Activated naive CD4-positive, alpha-beta T cell treated with anti-CD3 and anti-CD28 coated beads for 36 hours (primary cell): ENCODE measurements at places on chromosomes 2 and 18.
A peak's percentile ranks its signal among the peaks of the same experiment; 100 is the strongest.

- no peaks in the 10 kb centered on the region for H3K27me3 ChIP-seq
- no peaks in the 10 kb centered on the region for H3K36me3 ChIP-seq
- H3K27ac ChIP-seq: no peak overlapping the region
- DNase-seq: no peak
- no peak overlapping the region for H3K4me3 ChIP-seq
Measured at GRCh38 chr2:96700086-96700485, 39.8 kb downstream of the LMAN2L start.

- H3K27ac ChIP-seq: no peak overlapping the region
- H3K36me3 ChIP-seq: no peaks in the 10 kb centered on the region
- H3K27me3 ChIP-seq: peaks cover 4% of the 10 kb centered on the region
- no peak for DNase-seq
- H3K4me3 ChIP-seq: no peak overlapping the region
Measured at GRCh38 chr2:122132147-122132691, 376.8 kb downstream of the TSN start.

- H3K27ac ChIP-seq: no peak overlapping the region
- DNase-seq: no peak
- H3K4me1 ChIP-seq: no peaks in the 10 kb centered on the region
- no peaks in the 10 kb centered on the region for H3K36me3 ChIP-seq
- no peak overlapping the region for H3K4me3 ChIP-seq
Measured at GRCh38 chr2:10004836-10005235, 38.5 kb upstream of the KLF11 start.

DNA sequence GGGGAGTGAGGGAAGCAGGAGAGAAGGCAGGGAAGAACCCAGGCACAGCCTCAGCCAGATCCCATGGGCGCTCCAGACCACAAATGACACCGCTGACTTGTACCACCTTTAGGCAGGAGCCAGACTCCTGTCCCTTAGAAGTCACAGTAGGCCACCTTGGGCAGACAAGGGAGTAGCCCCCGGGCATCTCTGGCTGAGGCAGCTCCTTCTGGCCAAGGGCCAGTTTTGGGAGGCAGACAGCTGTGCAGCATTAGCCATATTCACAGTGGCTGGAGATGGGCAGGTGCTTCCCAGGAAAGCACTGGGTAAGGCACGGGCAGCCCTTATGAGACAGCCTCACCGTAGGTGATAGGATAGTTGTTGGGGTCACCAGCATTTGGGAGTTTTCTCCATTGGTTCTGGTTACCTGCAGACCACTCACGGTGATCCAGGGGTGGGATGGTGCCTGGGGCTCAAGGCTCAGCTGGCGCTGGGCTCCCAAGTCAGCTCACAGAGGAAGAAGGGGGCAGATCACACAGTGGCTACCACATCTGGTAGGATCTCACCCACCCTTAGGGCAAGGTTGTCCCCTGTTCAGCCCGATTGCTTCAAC lies 2.1 kb downstream of the ASTL start:
- no peaks in the 10 kb centered on the region for H3K27me3 ChIP-seq
- H3K4me3 ChIP-seq: no peak overlapping the region
- H3K27ac ChIP-seq: no peak overlapping the region

- DNase-seq: no peak
- H3K4me3 ChIP-seq: no peak overlapping the region
- H3K27me3 ChIP-seq: no peaks in the 10 kb centered on the region
- H3K4me1 ChIP-seq: no peaks in the 10 kb centered on the region
Measured at GRCh38 chr2:100269889-100270288, 52.4 kb downstream of the LONRF2 start.

DNA sequence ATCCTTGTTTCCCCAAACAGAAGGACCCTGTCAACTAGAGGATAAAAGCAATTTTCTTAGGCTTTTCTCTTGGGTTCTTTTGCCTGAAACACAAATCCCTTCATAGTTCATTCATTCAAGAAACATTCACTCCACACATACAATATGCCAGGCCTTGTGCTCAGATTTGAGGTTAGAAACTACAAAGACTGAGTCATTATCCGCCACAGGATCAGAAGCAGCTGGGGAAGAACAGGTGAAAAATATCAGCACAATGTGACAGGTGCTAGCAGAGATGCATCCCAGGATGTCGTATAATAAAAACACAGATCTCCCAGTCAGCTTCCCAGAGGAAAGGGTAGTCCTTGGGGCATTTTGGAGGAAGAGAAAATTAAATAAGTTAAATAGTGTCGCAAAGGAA lies 172.4 kb downstream of the LRATD1 start:
- H3K27ac ChIP-seq: no peak overlapping the region
- DNase-seq: no peak
- H3K4me3 ChIP-seq: no peak overlapping the region
- no peaks in the 10 kb centered on the region for H3K27me3 ChIP-seq
- H3K4me1 ChIP-seq: no peaks in the 10 kb centered on the region

GRCh38 chr2:127700527-127701192 lies 637 bp upstream of the SFT2D3 start:
- H3K4me3 ChIP-seq: peak overlapping the region; percentile 88
- H3K4me1 ChIP-seq: peaks cover 38% of the 10 kb centered on the region
- H3K27ac ChIP-seq: peak overlapping the region; percentile 95
- peaks cover 27% of the 10 kb centered on the region for H3K36me3 ChIP-seq
- peak; percentile 6 for DNase-seq

DNA sequence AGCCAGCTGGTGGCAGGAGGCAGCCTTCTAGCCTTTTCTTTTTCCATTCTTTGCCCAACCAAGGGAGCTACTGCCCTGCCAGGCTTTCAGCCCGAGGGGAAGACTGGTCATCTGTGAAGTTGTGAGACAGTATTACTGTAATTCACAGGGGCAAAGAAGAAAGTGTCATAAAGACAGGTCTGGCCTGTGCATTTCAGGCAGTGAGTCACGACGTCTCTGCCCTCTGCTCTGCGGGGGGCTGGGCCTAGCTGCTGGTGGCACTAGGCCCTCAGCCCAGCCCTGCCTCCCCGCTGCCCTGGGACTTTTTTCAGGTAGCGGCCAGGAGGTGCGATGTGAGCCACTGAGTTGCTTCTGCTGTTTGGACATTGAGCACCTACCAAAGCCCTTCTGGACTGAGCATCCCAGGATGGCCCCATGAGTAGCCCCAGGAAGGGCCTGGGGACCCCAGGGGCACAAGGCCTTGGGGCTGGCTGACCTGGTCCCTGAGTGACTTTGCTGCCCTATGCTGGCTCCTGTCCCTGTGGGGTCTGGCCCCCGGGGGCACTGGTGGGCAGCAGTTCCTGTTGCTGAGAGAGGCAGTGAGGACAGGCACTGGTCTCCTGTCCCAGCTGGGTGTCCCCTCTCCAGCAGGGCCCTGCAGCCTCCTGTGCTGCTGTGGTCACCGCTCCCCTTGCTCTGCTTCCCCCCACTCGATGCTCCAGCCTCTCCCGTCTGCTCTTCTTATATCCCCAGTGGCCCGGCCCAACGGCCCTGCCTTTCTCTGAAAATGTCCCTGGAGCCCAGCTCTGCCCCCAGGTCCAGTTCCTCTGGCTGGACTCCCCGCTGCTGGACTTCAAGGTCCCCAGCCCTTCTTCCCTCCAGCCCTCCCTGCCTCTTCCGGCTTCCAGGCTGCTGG lies 7.0 kb downstream of the INHBB start:
- DNase-seq: no peak
- H3K4me1 ChIP-seq: no peaks in the 10 kb centered on the region
- peaks cover 21% of the 10 kb centered on the region for H3K27me3 ChIP-seq
- H3K4me3 ChIP-seq: no peak overlapping the region
- H3K36me3 ChIP-seq: no peaks in the 10 kb centered on the region

- no peaks in the 10 kb centered on the region for H3K27me3 ChIP-seq
- no peak overlapping the region for H3K4me3 ChIP-seq
- no peaks in the 10 kb centered on the region for H3K36me3 ChIP-seq
- DNase-seq: no peak
- H3K4me1 ChIP-seq: no peaks in the 10 kb centered on the region
Measured at GRCh38 chr18:35182151-35182550, 58.7 kb upstream of the ZNF397 start.

DNA sequence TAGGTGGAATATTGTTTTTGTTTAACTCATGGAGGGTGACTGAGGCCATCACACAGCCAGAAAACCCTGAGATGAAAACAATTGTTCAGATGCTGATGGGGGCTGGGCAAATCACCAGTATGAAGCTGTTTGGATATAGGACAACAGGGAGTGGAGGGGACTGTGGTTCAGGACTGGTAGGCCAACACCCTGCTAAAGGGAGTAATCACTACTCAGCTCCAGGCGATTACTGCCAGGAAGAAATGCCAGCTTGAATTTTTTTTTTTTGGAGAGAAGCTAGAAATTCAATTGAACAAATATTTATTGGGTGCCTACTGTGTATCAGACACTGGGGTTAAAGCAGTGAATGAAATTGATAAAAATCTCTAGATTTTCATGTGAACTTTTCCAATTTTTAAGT lies 37.4 kb downstream of the TNP1 start:
- no peak for DNase-seq
- peaks cover 3% of the 10 kb centered on the region for H3K27me3 ChIP-seq
- H3K4me3 ChIP-seq: no peak overlapping the region
- no peaks in the 10 kb centered on the region for H3K36me3 ChIP-seq

- no peak for DNase-seq
- no peaks in the 10 kb centered on the region for H3K27me3 ChIP-seq
- H3K27ac ChIP-seq: no peak overlapping the region
Measured at GRCh38 chr2:151775057-151775740, 40.9 kb upstream of the NEB start.

GRCh38 chr2:132441051-132441450 lies 24.4 kb downstream of the GPR39 start:
- H3K4me1 ChIP-seq: no peaks in the 10 kb centered on the region
- H3K27ac ChIP-seq: no peak overlapping the region
- no peaks in the 10 kb centered on the region for H3K36me3 ChIP-seq
- DNase-seq: no peak

DNA sequence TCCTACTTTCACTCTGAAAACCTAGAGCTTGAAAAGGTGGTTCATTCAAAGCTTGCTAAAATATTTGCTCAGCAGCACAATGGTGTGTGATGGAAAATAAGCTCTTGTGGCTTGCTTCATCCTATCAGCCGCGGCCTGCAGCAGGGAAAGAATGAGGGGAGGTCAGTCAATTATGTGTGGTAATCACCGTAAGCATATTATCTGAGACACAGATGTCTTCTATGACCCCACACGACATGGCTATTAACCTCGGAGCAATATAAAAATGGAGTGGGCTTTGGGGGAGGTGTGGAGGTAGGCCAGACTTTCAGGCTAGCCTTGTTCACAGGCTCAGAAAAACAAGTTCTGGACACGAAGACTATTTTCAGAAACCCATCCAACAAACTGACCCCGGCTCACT lies 98.4 kb upstream of the SIX3 start:
- no peak for DNase-seq
- H3K27me3 ChIP-seq: peaks cover 9% of the 10 kb centered on the region
- no peaks in the 10 kb centered on the region for H3K36me3 ChIP-seq
- no peak overlapping the region for H3K27ac ChIP-seq
- H3K4me3 ChIP-seq: no peak overlapping the region

DNA sequence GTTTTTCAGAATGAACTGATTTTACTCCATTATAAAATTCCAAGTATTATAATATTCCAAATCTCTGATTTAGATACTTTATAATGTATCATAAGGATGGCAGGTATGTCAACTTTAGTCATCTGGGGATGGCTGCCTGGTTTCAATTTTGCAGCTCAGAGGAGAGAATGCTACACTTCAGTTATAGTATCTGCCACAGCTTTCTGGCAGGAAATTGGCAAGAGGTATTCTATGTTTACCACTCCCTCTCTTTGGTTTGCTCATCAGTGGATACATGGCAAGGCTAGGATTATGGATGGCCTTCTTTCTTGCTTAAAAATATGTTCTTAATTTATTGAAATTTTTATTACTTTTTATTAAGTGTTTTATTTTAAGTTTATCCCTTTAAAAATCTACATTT lies 67.0 kb upstream of the TNFRSF11A start:
- DNase-seq: no peak
- peaks cover 24% of the 10 kb centered on the region for H3K36me3 ChIP-seq
- no peaks in the 10 kb centered on the region for H3K4me1 ChIP-seq

DNA sequence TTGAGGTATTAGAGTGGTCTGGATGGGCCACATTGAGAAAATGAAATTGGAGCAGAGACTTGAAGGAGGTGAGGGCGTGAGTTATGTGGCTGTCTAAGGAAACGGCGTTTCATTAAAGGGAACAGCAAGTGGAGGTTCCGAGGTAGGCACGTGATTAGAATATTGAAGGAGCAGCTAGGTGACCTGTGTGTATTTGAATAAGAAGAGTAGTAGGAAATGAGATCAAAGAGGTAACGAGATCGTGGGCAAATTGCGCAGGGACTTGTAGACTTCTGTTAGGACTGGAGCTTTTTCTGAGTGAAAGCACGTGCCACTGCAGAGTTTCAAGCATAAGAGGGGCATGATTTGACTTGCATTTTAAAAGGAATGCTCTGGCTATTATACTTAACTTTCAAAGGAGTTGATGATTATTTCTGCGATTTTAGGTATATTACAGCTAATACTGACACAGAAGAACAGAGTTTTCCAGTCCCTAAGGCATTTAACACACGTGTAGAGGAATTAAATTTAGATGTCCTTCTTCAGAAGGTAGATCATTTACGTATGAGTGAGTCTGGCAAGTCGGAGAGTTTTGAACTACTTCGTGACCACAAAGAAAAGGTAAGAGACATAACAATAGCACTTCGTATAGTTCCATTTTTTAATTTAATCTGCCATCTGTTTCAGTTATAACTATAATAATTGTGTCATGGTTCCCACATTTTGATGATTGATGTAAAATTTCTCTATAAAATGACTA lies 48.7 kb downstream of the RMDN2 start:
- H3K36me3 ChIP-seq: no peaks in the 10 kb centered on the region
- H3K4me3 ChIP-seq: no peak overlapping the region
- no peaks in the 10 kb centered on the region for H3K27me3 ChIP-seq
- no peaks in the 10 kb centered on the region for H3K4me1 ChIP-seq

- no peak overlapping the region for H3K4me3 ChIP-seq
- no peaks in the 10 kb centered on the region for H3K27me3 ChIP-seq
- no peak for DNase-seq
- H3K36me3 ChIP-seq: no peaks in the 10 kb centered on the region
- H3K27ac ChIP-seq: no peak overlapping the region
- no peaks in the 10 kb centered on the region for H3K4me1 ChIP-seq
Measured at GRCh38 chr18:29071869-29072268, 894.9 kb upstream of the CDH2 start.

DNA sequence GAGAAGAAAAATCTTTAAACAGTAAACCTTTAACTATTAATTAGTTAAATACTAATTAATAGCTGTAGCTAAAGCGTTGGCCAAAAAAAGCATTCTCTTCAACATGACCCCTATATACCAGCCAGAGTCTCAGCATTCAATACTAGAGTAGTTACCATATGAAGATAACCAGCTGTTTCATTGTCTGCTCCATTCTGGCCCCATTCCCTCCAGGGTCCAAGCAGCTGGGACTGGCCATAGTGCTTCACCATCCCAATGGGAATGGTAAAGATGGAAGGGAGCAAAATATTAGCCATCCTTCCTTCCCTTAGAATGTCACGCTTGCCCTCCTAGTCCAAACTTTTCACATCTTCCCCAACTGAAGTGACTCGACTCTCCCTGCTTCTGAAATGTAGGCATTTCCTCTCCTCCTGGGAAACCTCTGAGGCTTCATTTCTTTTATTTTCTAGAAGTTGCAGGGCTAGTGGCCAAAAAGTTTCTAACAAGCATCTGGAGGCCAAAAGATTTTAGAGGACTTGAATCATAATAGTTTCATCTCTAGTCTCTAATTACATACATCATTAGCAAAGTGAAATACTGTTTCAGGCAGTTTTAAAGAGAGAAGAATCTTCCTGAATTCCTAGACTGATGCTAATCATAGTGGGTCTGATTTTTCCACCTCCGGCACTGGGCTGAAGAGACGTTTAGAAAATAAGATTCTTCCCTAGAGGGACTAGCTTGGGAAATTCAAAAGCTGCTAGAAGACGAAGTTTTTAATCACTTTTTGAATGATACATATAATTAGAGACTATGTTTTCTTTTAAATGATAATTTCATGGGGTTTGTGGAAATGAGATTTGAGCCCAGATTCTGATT lies 52.7 kb downstream of the CCDC68 start:
- H3K4me1 ChIP-seq: no peaks in the 10 kb centered on the region
- no peak overlapping the region for H3K27ac ChIP-seq
- H3K4me3 ChIP-seq: no peak overlapping the region
- no peak for DNase-seq
